Activated CD4-positive, alpha-beta memory T cell treated with anti-CD3 and anti-CD28 coated beads for 36 hours (primary cell): ENCODE measurements at places on chromosomes 2 and 18. TPM values are rescaled to one million over a fixed set of nuclear protein-coding genes. Genes with fewer than 3 reads are reported as not detected.

GRCh38 chr2:55965276-55965675 lies 41.7 kb upstream of the EFEMP1 start:
- no peak for DNase-seq

- DNase-seq: no peak
These were observed 94.8 kb upstream of the ZNF236 start for GRCh38 chr18:76727589-76727988.

GRCh38 chr2:211423018-211423417 lies 866.6 kb downstream of the CPS1 start:
- DNase-seq: no peak

RNU2-63P gene
- total RNA-seq: 14.4 TPM

DNA sequence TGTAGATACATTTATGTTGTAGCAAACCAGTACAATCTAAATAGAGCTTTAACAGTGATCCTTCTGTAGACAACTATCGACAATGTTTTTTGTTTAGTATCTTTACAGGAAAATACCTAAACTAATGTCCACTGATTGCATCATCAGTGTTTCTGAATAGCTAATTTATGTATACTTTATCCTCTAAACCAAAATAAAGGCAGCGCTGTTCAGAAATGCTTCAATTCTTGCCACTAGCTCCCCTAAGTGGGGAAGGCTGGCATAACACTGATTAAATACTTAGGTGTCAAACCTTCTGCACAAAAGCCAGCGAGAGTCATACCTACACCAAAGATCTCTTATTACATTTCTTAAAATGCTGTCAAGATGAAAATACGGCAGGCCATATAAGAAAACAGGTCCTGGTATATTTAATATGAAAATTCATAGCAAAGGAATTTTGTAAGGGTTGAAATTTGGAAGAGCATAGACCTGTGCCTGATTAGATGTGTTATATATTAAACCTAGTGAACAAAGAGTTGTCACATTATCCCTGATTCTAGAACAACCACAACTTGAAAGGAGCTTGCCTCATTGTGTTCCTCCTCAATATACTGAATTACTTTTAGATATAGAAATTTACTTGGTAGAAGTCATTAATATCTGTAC lies 1693.4 kb upstream of the SLC39A10 start:
- DNase-seq: no peak

DNA sequence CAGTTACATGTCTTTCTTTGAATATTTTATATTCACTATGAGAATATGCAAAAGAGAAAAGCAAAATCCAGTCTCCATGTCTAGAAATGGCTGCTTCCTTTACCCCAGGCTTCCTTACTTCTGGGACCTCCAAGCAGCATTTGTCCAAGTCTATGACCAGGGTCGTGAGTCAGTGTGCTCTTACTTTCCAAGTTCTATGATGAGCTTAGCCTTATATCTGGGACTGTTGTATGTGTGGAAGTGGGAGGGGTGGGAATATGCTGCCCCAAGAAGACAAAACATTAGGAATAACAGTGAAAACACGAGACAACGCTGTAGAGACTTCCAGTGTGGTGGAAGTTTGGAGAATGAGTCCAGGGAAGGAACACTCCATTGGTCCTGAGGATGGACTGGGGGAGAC lies 21.2 kb upstream of the CHRNA1 start:
- no peak for DNase-seq

DNA sequence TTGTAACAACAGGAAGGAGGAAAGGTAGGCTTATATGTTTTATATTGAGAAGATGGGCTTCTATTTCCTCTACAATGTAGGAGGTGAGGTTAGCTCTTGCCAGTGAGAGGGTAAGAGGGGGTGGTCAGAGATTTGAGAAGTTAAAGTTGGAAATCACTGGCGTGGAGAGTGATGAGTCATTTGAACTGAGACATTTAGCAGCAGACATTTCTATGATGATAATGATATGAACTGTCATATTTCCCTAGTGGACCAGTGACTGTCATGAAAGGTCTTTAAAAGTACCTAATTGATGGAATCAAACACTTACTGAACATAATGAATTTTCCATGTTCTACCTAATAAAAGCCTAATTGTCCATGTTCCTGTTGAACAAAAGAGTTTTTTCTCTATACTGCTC lies 126.1 kb downstream of the FAM161A start:
- DNase-seq: no peak

DNA sequence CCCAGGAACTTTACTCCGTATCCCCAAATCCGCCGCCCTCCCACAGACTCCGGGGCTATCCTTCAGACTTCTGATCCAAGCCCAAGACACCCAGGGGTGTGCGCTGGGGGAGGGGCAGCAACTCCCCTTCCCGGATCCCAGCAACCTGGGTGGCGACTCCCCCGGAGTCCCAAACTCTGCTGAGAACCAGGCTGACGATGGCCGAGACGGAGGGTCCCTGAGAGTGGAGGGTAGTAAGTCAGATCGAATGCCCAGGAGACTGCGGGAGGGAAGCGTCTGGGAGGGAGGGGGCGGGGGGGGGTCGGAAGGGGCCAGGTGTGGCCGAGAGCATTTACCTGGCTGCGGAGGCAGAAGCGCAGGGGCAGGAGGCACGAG lies 7.0 kb upstream of the TNS1 start:
- DNase-seq: no peak

- peak; percentile 78 for DNase-seq
These were observed 76.4 kb downstream of the AP1S3 start for GRCh38 chr2:223760838-223761502.

ICOS gene
- 187 TPM for total RNA-seq

- no peak for DNase-seq
These were observed 2.7 kb downstream of the LAPTM4A start for GRCh38 chr2:20048488-20049448.

DNA sequence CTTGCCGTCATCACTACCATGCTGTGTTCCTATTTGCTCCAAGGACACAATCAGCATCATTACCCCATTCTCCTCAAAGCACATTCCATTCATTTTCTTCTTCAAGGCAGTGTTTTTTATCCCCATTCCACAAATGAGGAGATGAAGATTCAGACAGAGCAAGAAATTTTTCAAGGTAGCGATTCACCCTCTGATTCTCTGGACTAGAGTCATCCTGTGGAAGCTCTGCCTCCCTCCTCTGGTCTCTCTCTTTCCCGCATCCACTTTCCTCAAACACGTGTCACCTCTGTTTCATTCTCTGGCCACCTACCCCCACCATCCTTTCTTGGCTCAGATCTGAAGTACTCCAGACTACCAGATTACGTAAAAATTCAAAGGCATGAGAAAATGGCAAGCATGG lies 297.9 kb downstream of the SOX11 start:
- DNase-seq: no peak

GRCh38 chr2:147538088-147538487 lies 306.7 kb upstream of the ACVR2A start:
- DNase-seq: no peak

DNA sequence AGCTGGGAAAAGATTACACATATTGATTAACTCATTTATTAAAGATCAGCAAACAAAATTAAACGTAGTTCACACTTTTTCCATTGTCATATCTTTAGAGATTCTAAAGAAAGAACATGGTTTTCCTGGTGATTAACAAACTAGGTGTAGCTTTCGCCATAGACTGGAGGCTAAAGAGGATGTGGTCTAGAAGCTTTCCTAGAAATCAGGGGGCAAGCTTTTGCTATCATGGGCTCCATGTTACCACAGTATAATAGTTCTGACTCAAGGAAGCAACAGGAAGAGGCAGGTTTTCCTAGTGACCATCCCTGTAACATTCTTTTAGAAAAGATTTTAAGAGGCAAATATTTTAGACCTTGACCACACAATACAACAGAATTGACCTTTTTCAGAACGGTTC lies 232.7 kb downstream of the METTL4 start:
- no peak for DNase-seq

QPCT gene
- total RNA-seq: 0.43 TPM

ALPP gene
- not detected for total RNA-seq

GRCh38 chr2:219369447-219369861 lies 18.3 kb downstream of the DNPEP start:
- DNase-seq: no peak

DAPL1 gene
- total RNA-seq: not detected

HRH4 gene
- 0.65 TPM for total RNA-seq

GRCh38 chr2:207073801-207074678 lies 91.7 kb downstream of the KLF7 start:
- DNase-seq: peak; percentile 69

DNA sequence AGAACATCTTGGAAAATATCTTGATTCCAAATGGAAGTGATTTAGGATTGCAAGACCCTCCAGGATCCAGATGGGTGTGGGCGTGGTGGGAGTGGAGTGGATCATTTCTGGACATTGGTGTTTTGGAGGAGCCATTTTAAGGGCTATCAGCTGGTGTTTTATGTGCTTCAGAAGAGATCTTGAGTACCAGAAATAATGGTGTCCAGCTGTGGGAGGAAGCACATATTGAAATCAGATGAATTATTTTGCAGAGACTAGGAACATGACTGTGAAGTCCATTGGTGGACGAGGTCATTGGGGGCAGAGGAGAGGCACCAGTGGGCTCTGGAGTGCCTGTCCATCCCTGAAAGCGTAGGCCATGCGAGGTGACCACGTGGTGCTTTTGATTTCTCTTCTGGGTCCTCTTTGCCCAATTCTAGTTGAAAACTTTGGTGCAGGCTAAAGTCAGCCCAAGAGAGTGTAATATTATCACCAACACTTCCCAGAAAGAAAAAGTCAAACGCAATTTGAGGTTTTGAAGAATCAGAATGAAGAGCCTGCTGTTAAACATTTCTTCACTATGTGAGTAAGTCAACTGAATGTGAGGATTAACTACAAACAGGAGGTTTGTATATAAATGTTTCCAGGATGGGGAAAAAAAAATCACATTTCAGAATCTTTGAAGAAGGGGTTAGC lies 31.6 kb downstream of the RNF144A start:
- no peak for DNase-seq

GRCh38 chr18:52907543-52908308 lies 567.7 kb downstream of the DCC start:
- no peak for DNase-seq

ZNF385B gene
- total RNA-seq: not detected

DNA sequence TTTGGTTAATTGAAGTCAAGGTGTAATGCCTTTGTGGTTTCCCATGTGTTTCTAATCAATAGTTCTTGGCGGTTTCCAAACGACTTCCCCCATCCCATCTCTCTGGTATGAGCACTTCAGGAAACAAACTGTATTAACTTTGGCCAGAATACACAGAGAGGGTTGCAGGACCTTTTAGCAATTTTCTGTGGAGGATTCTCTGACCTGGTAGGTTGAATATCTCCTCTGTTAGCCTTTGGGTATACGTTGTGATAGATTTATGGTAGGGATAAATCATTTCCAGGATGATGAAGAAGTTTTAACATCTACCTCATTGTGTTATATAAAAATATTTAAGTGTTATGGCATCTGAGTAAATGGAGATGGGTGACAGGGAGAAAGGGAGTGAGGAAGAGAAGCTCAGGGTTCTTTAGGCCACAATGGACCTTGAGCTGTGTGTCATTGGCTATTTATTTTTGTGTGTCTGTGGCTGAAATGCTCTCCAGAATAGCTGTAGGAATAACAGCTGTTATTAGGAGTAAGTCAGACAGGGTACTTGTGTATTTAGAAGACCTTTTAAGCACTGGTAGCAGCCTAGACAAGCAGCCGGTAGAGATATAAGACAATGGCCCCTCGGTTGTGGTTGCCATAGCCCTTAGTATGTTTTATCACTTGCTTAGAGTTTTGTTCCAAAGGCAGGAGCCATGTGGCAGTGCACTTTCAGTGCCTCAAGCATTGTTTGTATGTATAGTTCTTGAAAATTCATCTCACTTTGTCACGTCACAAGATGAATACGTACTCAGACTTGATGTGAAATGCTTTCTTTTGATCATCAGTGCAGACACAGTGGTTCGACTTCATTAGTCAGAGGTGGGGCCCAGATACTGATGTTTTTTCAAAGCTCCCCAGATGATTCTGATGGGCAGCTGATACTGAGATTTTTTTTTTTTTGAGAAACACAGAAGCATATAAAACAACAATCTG lies 91.1 kb downstream of the FMNL2 start:
- DNase-seq: no peak

DNA sequence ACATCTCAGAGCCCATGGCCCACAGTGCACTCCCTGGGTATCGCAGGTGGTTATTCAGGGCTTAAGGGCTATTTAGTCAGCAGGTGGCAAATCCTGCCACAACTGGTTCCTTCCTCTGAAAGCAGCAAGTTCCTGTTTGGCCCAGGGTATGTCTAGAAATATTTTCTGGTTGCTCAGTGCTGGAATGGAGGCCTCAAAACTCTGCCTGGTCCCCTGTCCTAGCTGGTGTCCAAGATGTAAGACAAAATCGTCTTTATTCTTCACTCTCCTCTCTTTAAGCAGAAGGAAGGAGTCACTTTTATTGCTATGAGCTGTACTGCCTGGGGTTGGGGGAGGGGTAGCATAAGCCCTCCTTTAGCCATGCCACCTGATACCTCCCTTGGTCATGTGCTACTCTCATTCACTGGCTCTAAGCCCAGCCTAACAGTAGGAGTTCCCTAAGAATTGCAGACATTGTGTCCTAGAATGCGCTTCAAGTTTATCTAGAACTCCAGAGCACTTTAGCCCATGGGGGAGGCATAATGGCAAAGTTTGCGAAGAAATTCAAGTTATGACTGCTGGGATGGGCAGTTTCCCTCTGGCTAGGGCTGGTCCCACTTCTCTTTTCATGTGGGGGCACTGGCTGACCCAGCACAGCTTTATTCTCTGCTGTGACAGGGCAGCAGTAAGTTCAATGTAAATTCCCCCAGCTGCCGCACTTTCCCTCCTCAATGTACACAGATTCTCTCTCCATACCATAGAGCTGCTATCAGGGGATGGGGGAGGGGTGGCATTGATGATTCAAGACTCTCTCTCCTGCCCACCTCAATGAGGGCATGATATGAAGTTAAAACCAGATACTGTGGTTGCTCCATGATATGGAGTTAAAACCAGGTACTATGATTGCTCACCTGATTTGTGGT lies 27.1 kb upstream of the CWC22 start:
- no peak for DNase-seq

DNA sequence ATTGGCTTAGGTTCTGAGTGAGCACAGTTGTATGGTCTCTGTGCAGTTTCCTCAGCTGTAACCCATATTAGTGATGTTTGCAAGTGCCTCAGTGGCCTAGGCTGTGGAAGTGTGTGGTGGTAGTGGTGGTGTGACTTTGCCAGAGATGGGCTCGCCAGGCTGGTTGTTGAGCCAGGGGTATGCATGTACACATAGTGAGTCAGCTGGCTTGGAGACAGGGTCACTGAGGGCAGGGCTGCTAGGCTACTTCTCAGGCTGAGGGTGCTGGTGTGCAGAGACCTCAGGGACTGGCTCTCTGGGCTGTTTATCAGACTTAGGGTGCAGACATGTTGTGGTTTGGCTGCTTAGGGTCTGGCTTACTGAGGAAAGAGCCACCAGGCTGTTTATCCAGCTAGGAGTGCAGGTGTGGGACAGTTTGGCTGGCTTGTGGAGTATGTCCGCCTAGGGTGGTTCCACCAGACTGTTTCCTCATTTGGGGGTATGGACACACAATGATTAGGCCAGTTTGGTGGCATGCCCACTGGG lies 15.0 kb downstream of the APLF start:
- DNase-seq: no peak

GRCh38 chr2:178404368-178404767 lies 46.6 kb downstream of the PRKRA start:
- DNase-seq: peak; percentile 58

RNF125 gene
- total RNA-seq: 36.8 TPM

CAPN14 gene
- total RNA-seq: 0.39 TPM

GRCh38 chr18:77112747-77113092 lies 19.9 kb downstream of the MBP start:
- peak; percentile 7 for DNase-seq

- DNase-seq: no peak
These were observed 26.6 kb downstream of the PTPN18 start for GRCh38 chr2:130382313-130382917.
